SJSA1 (cell line): ENCODE measurements at places on chromosomes 5 and 9. TPM values are rescaled to one million over a fixed set of nuclear protein-coding genes. Genes with fewer than 3 reads are reported as not detected.

The ABL1 gene
- total RNA-seq, result 20.5 and 24.7 TPM in 2 replicates

The KIF4B gene
- total RNA-seq, result not detected in 2 replicates

DNA sequence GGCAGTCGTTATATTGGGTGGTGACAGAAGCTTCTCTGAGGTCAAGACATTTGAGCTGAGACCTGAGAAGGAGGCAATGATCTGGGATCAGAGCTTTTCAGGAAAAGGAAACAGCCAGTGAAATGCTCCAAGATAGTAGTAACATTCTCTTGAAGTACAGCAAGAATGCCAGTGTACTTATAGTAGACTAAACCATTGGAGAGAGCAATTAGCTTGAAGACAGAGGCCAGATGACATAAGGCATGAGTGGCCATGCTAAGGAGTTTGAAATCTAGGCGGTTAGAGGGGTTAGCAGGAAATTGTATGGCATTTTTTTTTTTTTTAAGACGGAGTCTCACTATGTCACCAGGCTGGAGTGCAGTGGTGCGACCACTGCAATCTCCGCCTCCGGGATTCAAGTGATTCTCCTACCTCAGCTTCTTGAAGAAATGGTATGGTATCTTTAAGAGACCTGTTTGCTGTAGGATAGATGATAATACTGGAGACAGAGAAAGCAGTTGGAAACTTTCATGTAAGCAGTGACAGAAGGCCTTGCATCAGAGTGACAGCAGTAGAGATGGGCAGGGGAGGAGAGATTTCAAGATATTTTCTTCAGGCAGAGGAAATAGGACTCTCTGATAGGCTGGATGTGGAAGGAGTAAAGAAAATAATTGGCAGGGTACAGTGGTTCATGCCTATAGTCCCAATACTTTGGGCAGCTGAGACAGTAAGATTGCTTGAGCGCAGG lies 482.2 kb upstream of the PAPPA start:
- H3K27ac ChIP-seq, result peak overlapping the region; percentile 99
- H3K4me3 ChIP-seq, result no peak overlapping the region
- no peaks in the 10 kb centered on the region for H3K27me3 ChIP-seq
- H3K36me3 ChIP-seq, result no peaks in the 10 kb centered on the region
- no peak for DNase-seq

GRCh38 chr9:133785753-133786370 lies 47.7 kb upstream of the SARDH start:
- no peak overlapping the region for H3K27ac ChIP-seq
- DNase-seq, result no peak
- H3K36me3 ChIP-seq, result peaks cover 86% of the 10 kb centered on the region

- no peaks in the 10 kb centered on the region for H3K36me3 ChIP-seq
- DNase-seq, result no peak
- H3K4me3 ChIP-seq, result no peak overlapping the region
Measured at GRCh38 chr9:91185193-91185886, 176.4 kb downstream of the AUH start.

GRCh38 chr9:113640418-113640817 lies 176.9 kb downstream of the RGS3 start:
- no peak overlapping the region for H3K4me3 ChIP-seq
- H3K27me3 ChIP-seq, result no peaks in the 10 kb centered on the region
- no peak for DNase-seq
- H3K4me1 ChIP-seq, result peaks cover 3% of the 10 kb centered on the region; the same call in 1 of the 2 replicates
- H3K27ac ChIP-seq, result no peak overlapping the region

DNA sequence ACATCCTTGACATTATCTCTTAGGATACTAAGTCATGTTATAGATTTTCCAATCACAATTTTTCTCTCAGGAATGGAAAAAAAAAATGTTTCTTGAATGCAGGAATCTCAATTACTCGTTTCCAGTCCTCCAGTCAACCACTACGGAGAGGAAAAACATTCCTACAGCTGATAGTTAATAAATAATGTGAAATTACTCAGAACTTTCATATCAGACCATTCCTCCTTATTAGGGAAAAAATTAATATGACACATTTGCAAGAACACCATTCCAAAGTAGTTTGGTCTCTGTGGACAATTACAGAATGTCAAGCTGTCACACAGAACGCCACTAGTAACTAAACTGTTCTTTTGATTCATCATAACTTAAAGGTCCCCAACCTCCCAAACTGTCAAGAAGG lies 31.5 kb downstream of the MED27 start:
- H3K36me3 ChIP-seq, result no peaks in the 10 kb centered on the region
- H3K27me3 ChIP-seq, result no peaks in the 10 kb centered on the region
- no peak for DNase-seq

- H3K36me3 ChIP-seq, result no peaks in the 10 kb centered on the region
- H3K27me3 ChIP-seq, result peaks cover 6% of the 10 kb centered on the region; the same call in 1 of the 2 replicates
- H3K27ac ChIP-seq, result no peak overlapping the region
- no peak for DNase-seq
- H3K4me3 ChIP-seq, result no peak overlapping the region
Measured at GRCh38 chr5:180439911-180440769, 54.0 kb upstream of the CNOT6 start.

- no peaks in the 10 kb centered on the region for H3K36me3 ChIP-seq
- DNase-seq, result no peak
- no peaks in the 10 kb centered on the region for H3K4me1 ChIP-seq
- no peak overlapping the region for H3K27ac ChIP-seq
- H3K4me3 ChIP-seq, result no peak overlapping the region
Measured at GRCh38 chr9:14824481-14824880, 85.7 kb downstream of the FREM1 start.

- no peaks in the 10 kb centered on the region for H3K27me3 ChIP-seq
- H3K4me3 ChIP-seq, result no peak overlapping the region
- H3K36me3 ChIP-seq, result no peaks in the 10 kb centered on the region
- peaks cover 51% of the 10 kb centered on the region for H3K4me1 ChIP-seq
- DNase-seq, result no peak
- H3K27ac ChIP-seq, result no peak overlapping the region
Measured at GRCh38 chr5:137144656-137145055, 354.5 kb downstream of the SPOCK1 start.

GRCh38 chr5:124951661-124952060 lies 205.2 kb upstream of the ZNF608 start:
- no peaks in the 10 kb centered on the region for H3K36me3 ChIP-seq
- no peaks in the 10 kb centered on the region for H3K27me3 ChIP-seq
- H3K27ac ChIP-seq, result no peak overlapping the region
- DNase-seq, result no peak
